ENCODE measurements at places on chromosomes 2 and 18. TPM values are rescaled to one million over a fixed set of nuclear protein-coding genes. Genes with fewer than 3 reads are reported as not detected.

The CCDC178 gene
- polyA plus RNA-seq = 0.68 TPM

The KYNU gene
- 0.23 TPM for polyA plus RNA-seq

DNA sequence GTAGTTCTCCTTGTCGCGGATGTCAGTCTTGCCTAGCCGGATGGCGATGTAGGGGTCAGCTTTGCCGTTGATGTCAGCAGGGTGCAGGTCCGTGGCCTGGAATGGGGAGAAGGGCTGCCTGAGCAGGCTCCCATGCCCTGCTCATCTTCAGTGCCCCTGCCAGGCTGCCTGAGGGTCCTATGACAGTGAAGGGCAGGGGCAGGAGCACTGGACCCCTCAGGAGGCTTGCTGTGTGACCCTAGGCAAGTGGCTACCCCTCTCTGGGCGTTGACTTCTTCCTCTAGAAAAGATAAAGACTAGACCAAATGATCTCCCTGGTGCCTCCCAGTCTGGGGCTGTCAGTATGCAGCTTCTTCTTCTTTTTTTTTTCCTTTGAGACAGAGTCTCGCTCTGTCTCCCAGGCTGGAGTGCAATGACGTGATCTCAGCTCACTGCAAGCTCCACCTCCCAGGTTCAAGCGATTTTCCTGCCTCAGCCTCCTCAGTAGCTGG, 11.9 kb downstream of the OTOF start:
- no peak overlapping the region for H3K27ac ChIP-seq
- no peaks in the 10 kb centered on the region for H3K36me3 ChIP-seq
- no peak overlapping the region for H3K4me3 ChIP-seq
- H3K27me3 ChIP-seq = no peaks in the 10 kb centered on the region

DNA sequence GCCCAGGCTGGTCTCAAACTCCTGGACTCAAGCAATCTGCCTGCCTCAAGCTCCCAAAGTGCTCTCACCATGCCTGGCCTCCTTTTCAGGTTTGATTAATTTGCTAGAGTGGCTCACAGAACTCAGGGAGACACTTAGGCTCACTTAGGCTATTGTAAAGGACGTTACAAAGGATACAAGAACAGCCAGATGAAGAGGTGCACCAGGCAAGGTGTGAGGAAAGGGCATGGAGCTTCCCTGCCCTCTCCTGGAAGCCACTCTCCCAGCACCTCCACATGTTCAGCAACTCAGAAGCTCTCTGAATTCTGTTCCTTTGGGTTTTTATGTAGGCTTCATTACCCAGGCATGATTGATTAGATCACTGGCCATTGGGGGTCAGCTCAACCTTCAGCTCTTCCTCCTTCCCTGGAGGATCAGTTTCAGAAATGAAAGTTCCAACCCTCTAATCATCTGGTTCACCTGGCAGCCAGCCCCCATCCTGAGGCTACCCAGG, 78.7 kb upstream of the RGPD5 start:
- H3K27ac ChIP-seq = no peak overlapping the region
- DNase-seq = no peak
- no peaks in the 10 kb centered on the region for H3K27me3 ChIP-seq
- H3K4me1 ChIP-seq = no peaks in the 10 kb centered on the region
- H3K36me3 ChIP-seq = no peaks in the 10 kb centered on the region

- H3K36me3 ChIP-seq = no peaks in the 10 kb centered on the region
- H3K4me3 ChIP-seq = no peak overlapping the region
- H3K4me1 ChIP-seq = no peaks in the 10 kb centered on the region
- H3K27me3 ChIP-seq = no peaks in the 10 kb centered on the region
These were observed 132.9 kb upstream of the RND3 start for GRCh38 chr2:150620416-150620815.

DNA sequence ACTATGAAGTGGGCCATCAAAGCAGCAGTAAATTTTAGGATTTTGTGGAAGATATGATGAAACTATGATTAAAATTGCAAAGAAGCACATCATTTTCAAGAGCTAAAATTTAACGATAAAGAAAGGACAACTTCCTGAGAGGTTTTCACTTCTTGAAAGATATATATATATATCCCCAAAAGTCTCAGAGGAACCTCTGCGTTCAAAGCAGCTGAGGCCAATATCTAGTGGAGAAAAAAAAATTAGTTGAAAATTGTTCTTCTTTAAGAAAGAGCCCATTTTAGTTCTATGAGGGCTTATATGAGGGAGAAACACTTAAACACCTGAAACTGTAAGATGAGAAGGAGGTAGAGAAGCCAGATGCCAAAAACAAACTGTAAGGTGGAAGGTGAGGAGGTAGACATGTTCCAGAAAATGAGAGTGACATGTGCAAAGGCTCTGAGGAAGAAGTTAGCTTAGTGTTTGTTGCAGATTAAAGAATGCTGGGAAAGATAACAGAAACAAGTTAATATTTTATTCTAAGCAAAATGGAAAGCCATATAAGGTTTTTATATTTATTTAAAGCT, 72.9 kb upstream of the VRK2 start:
- no peak overlapping the region for H3K27ac ChIP-seq
- no peaks in the 10 kb centered on the region for H3K36me3 ChIP-seq
- H3K4me3 ChIP-seq = no peak overlapping the region
- no peaks in the 10 kb centered on the region for H3K4me1 ChIP-seq
- H3K27me3 ChIP-seq = no peaks in the 10 kb centered on the region
- DNase-seq = no peak

DNA sequence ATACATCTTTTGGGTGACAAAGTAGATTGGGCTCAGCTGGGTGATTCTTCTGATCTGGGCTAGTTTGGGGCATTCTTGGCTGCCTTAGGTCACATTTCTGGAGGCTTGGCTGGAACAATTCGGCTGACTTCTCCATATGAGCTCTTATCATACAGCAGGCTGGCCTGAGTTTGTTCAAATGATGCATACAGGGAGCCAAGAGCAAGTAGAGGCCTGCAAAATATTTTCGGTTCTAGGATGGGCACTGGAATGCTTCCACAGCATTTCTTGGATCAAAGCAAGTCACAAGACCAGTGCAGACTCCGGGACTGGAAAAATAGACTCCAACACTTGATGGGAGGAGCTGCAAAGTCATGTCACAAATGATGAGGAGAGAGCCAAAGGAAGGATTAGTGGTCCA, 98.4 kb downstream of the SCG2 start:
- H3K27ac ChIP-seq = no peak overlapping the region
- no peak for DNase-seq
- H3K4me3 ChIP-seq = no peak overlapping the region
- H3K36me3 ChIP-seq = no peaks in the 10 kb centered on the region

GRCh38 chr2:164523009-164523408, 98.3 kb downstream of the GRB14 start:
- H3K36me3 ChIP-seq = peaks cover 19% of the 10 kb centered on the region
- no peaks in the 10 kb centered on the region for H3K27me3 ChIP-seq
- H3K27ac ChIP-seq = no peak overlapping the region

- no peaks in the 10 kb centered on the region for H3K36me3 ChIP-seq
- H3K4me3 ChIP-seq = no peak overlapping the region
- H3K27me3 ChIP-seq = no peaks in the 10 kb centered on the region
- H3K27ac ChIP-seq = no peak overlapping the region
- no peak for DNase-seq
These were observed 487.5 kb downstream of the SUCLG1 start for GRCh38 chr2:83971547-83971946.

GRCh38 chr2:227082286-227082685, 81.7 kb downstream of the COL4A4 start:
- no peak overlapping the region for H3K4me3 ChIP-seq
- no peak overlapping the region for H3K27ac ChIP-seq
- H3K4me1 ChIP-seq = no peaks in the 10 kb centered on the region
- DNase-seq = no peak
